ENCODE measurements at places on chromosomes 13 and 19.

GRCh38 chr13:54185101-54185500, 1156.5 kb downstream of the OLFM4 start:
- DNase-seq: no peak

DNA sequence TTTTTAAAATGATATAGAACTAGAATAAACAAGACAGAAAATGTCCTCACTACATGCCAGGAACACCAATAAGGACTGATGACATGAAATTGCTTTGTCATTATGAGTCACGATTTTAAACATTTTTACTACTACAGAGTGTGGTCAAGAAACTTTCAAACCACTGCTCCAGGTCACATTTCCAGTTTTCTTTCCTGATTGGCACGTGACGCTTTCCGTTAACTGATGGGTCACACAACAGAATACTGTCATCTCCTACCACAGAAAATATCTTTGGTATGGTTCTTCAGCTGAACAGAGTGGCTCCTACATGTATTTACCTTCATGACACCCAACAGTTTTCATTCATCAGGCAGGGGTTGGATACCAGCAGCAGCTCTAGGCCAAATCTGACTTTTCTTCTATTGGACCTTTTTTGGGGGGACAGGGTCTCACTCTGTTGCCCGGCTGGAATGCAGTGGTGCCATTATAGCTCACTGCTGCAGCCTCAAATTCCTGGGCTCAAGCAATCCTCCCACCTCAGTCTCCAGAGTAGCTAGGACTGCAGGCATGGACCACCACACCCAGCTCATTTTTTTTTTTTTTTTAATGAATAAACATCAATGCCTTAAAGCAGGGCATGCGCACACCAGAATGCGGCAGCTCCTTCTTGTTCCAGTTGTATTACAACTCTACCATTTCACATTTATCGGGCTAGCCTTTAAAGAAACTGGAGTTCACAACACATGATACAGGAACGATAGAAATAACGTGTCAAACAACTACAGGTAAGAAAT, 147.4 kb downstream of the RNF17 start:
- DNase-seq: peak; percentile 92

DNA sequence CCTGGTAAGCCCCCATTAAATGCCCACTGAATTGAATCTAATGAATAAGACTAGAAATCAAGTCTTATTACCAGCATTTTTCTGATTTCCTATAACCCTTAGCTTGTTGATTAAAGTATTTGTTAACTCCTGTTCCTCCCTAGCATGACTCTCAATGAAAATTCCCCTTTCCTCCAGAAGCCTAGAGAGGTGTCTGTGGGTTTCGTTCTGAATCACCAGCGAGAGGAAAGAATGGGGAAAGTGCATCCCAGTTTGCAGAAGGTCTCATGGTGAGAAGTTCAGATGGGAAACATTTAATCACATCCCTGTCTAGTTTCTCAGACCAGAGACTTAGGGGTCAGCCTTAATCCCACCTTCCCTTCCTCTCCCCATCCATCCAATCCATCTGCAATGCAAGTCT, 26.9 kb downstream of the POU2F2 start:
- DNase-seq: no peak

DNA sequence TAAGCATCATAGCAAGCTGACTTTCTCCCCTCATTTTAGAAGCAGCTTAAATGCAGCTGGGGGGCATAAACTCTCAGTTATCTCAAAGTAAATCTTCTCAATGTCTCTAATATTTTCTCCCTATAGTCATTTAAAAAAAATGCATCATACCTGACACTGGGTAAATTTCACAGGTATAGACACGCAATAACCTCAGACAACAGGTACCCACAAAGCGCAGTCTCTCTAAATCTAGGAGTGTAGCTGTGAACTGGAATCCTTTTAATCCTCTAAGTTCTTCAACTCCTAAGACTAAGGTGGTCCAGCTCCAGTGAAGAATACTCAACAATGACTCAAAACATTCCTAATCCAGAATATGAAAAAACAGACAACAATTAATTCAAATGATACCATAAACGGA, 141.2 kb downstream of the MYCBP2 start:
- no peak for DNase-seq

GRCh38 chr19:35098413-35099049, 17.1 kb upstream of the FXYD3 start:
- no peak for DNase-seq
